ENCODE measurements at places on chromosomes 7 and 10.

DNA sequence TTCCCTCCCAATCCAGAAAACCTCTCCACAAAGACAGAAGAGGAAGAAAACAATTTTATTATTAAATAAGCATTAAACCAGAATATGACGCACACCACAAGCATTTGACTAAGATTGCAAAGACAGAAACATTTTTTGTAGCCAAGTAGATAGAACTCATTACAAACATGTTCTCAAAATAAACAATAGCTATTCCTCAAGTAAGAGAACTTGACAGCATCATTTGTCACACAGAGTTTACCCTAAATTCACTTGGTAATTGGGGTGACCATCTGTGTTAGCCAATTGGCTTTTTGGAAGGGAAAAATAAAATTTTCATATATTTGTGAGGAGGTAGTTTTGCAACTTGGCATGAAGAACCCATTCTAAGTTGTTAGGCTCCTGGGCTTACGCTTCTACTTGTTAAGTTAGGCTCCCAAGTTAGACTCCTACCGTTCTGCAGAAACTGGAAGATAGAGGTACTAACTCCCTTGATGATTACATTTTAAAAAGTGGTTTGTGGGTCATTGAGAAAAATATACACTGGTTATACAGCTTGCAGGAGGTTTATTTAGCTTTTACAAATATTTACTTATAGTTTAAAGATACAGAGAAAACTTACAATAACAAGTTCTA is 618.6 kb upstream of the CNTNAP2 start:
- no peak for DNase-seq

DNA sequence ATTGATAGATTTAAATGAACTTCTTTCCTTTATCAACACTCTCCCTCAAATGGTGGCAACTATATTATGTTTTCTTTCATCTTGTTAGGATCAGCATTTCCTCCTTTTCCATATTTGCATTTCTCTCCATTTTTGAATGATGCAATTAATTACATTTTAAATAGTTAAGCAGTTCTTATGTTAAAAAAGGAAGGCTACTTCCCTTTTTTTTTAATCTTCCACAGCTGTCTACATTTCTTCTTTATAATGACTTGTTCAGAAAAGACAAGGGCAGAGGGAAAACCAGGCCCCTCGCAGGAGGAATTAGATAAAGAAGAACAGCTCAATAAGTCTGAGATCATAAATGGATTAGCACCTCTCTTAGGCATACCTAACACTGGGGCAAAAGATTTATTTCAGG is 208.9 kb downstream of the ARL4A start:
- DNase-seq: no peak

GRCh38 chr7:96612034-96612433 is 97.6 kb downstream of the SEM1 start:
- no peak for DNase-seq

- DNase-seq: no peak
Observed at GRCh38 chr10:5776881-5777197, 36.4 kb downstream of the GDI2 start.

- DNase-seq: no peak
Observed at GRCh38 chr7:16235147-16236114, 185.9 kb downstream of the CRPPA start.
